ENCODE measurements at places on chromosomes 7 and 10. TPM values are rescaled to one million over a fixed set of nuclear protein-coding genes. Genes with fewer than 3 reads are reported as not detected.

Gene VPS26A
- total RNA-seq: 33.6 TPM

GRCh38 chr10:59234816-59235429 is 58.5 kb downstream of the PHYHIPL start:
- no peak overlapping the region for H3K4me3 ChIP-seq
- H3K36me3 ChIP-seq: no peaks in the 10 kb centered on the region
- no peaks in the 10 kb centered on the region for H3K27me3 ChIP-seq
- DNase-seq: no peak
- H3K27ac ChIP-seq: no peak overlapping the region

DNA sequence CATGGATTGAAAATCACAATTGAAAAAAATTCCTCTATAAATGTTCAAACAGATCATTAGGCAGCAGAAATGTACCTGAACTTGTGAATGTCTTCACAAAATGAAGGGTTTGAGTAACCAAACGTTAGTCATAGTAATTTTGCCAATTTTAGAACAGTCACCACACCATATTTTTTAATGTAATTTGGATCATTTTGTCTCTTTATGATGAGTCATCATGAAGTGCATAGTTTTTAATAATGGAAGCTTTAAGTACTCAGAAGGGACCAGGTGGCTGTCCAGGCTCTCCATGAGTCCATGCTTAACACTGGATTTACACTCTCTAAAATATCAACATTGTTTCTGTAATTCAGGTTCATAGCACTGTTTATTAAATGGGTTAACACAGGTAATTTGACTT is 219.2 kb downstream of the ETV1 start:
- no peaks in the 10 kb centered on the region for H3K27me3 ChIP-seq
- H3K4me1 ChIP-seq: no peaks in the 10 kb centered on the region
- no peak for DNase-seq
- H3K4me3 ChIP-seq: no peak overlapping the region
- H3K36me3 ChIP-seq: no peaks in the 10 kb centered on the region

- no peaks in the 10 kb centered on the region for H3K4me1 ChIP-seq
- no peak overlapping the region for H3K27ac ChIP-seq
- no peak for DNase-seq
- H3K27me3 ChIP-seq: no peaks in the 10 kb centered on the region
- H3K36me3 ChIP-seq: no peaks in the 10 kb centered on the region
- H3K4me3 ChIP-seq: no peak overlapping the region
Observed at GRCh38 chr10:33813415-33813814, 478.9 kb upstream of the NRP1 start.

Gene PTPN12
- total RNA-seq: 106 TPM

DNA sequence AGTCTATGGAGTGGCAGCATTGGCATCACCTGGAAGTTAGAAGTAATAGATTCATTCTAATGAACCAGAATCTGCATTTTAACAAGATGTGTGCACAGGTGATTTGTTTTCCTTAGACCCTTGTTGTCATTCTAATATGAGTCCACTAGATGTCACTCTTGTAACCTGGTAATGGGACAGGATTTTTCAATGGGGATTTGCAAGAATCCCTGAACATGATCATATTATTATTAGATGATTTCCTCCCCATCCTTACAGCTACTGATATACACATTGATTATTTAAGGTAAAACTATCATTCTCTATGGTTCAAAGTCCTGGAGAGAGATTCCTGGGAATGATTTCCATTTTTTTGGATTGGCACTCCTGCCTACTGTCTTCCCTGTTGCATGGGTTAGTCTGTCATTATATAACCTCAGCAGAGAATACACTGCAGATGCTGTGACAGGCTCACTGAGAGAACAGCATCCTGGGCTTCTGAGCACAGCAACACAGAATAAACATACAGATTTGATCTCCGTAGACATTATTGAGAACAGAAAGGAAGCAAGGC is 194.9 kb downstream of the SUGCT start:
- H3K36me3 ChIP-seq: no peaks in the 10 kb centered on the region
- H3K4me1 ChIP-seq: no peaks in the 10 kb centered on the region
- no peak overlapping the region for H3K27ac ChIP-seq
- no peak overlapping the region for H3K4me3 ChIP-seq

GRCh38 chr10:3173171-3173878 is 743 bp upstream of the PITRM1 start:
- H3K4me1 ChIP-seq: peaks cover 15% of the 10 kb centered on the region
- DNase-seq: no peak
- H3K4me3 ChIP-seq: peak overlapping the region; percentile 97
- no peaks in the 10 kb centered on the region for H3K27me3 ChIP-seq
- peak overlapping the region; percentile 90 for H3K27ac ChIP-seq

DNA sequence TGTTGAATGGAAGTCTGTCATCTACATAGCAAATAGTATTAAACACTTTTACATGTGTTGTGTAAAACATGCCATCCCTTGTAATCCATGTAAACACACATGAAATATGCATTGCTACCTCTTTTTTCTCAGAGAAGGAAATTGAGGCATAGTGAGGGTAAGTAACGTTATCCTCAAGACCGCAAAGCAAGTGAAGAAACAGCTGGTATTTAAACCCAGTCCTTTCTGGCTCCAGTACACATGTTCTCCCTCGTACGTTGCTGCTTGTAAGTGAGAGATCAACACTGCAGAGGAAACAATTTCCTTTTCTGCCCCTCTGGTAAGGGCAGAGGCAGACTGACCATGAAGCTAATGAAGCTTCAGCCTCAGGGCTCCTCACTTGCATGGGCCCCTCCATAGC is 28.5 kb downstream of the MAP3K8 start:
- H3K27ac ChIP-seq: no peak overlapping the region
- H3K36me3 ChIP-seq: no peaks in the 10 kb centered on the region
- no peak for DNase-seq

- no peaks in the 10 kb centered on the region for H3K4me1 ChIP-seq
- DNase-seq: no peak
- H3K27me3 ChIP-seq: no peaks in the 10 kb centered on the region
- H3K36me3 ChIP-seq: no peaks in the 10 kb centered on the region
- no peak overlapping the region for H3K4me3 ChIP-seq
Observed at GRCh38 chr10:14474656-14475055, 143.9 kb upstream of the FRMD4A start.

DNA sequence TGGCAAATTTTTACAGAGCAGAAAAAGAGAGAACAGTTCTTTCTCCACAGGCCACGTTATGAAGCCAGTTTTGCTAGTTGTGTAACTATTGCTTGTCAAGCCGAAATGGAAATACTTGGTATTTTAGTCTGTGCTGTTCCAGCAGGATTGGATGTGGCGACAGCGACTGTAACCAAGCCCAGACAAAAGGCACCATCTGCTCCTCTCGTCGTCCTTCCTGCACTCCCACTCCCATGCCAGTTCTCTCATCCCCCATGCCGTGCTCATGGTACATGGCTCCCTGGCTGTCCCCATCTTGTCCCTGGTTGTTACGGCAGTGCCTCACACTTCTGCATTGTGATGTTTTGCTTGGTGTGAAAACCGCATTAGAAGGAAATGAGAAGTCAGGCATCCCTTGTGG is 185.7 kb upstream of the FZD8 start:
- no peak overlapping the region for H3K27ac ChIP-seq
- H3K4me1 ChIP-seq: no peaks in the 10 kb centered on the region
- no peak for DNase-seq
- H3K36me3 ChIP-seq: no peaks in the 10 kb centered on the region
- H3K4me3 ChIP-seq: no peak overlapping the region

Gene NRCAM
- total RNA-seq: 7.9 TPM

- H3K36me3 ChIP-seq: no peaks in the 10 kb centered on the region
- H3K4me3 ChIP-seq: no peak overlapping the region
- no peaks in the 10 kb centered on the region for H3K27me3 ChIP-seq
- no peak overlapping the region for H3K27ac ChIP-seq
Observed at GRCh38 chr7:6440381-6440780, 7.4 kb downstream of the DAGLB start.

GRCh38 chr10:125002423-125003145 is 60.7 kb downstream of the ZRANB1 start:
- H3K27me3 ChIP-seq: no peaks in the 10 kb centered on the region
- H3K4me3 ChIP-seq: no peak overlapping the region
- DNase-seq: no peak

- H3K27me3 ChIP-seq: no peaks in the 10 kb centered on the region
- no peaks in the 10 kb centered on the region for H3K36me3 ChIP-seq
- no peaks in the 10 kb centered on the region for H3K4me1 ChIP-seq
- H3K4me3 ChIP-seq: no peak overlapping the region
Observed at GRCh38 chr10:118374404-118374803, 32.3 kb upstream of the FAM204A start.

Gene EBLN1
- total RNA-seq: not detected

GRCh38 chr10:3277566-3277965 is 105.0 kb upstream of the PITRM1 start:
- H3K4me1 ChIP-seq: no peaks in the 10 kb centered on the region
- H3K27me3 ChIP-seq: no peaks in the 10 kb centered on the region
- no peak overlapping the region for H3K4me3 ChIP-seq

DNA sequence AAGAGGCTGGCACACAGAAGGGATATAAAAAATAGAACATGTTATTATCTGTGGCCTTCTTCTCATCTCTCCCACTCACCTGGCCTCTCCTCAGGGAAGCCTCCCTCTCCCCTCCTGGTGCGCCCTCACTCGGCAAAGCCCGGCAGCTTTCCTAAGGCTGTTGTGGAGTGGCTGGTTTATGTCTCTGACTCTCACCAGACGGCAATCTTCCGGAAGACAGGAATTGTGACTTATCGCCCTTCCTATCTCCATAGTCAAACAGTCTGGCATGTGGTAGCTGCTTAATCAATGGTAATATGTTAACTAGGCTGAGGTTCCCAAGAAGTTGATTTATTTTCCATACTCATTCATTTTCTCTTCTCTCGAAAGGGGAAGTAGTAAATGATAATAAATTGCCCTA is 78.7 kb downstream of the ATXN7L1 start:
- no peak overlapping the region for H3K27ac ChIP-seq
- H3K36me3 ChIP-seq: no peaks in the 10 kb centered on the region
- no peaks in the 10 kb centered on the region for H3K27me3 ChIP-seq
- no peak for DNase-seq

DNA sequence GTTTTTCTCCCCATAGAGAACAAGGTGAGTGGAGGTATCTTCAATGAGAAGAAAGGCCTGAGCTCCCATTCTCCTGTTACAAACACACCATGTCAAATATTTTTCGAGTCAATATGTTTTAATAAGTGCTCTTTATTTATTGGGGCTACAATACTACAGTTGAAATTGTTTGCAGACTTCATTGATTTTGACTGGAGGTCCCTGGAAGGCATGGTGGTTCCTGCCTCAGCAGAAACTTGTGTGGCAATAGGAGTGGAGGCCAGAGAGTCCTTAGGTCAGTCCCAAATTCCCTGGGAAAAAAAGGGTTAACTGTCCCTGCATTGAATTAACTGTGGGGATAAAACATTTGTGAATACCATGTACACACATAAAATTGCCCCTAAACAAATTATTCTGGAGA is 22.7 kb downstream of the KLF6 start:
- peaks cover 49% of the 10 kb centered on the region for H3K4me1 ChIP-seq
- no peak for DNase-seq
- no peak overlapping the region for H3K27ac ChIP-seq
- no peak overlapping the region for H3K4me3 ChIP-seq
- H3K36me3 ChIP-seq: no peaks in the 10 kb centered on the region

- no peak for DNase-seq
- no peaks in the 10 kb centered on the region for H3K36me3 ChIP-seq
- H3K4me1 ChIP-seq: no peaks in the 10 kb centered on the region
- H3K4me3 ChIP-seq: no peak overlapping the region
Observed at GRCh38 chr10:81280497-81281479, 594.2 kb upstream of the NRG3 start.

DNA sequence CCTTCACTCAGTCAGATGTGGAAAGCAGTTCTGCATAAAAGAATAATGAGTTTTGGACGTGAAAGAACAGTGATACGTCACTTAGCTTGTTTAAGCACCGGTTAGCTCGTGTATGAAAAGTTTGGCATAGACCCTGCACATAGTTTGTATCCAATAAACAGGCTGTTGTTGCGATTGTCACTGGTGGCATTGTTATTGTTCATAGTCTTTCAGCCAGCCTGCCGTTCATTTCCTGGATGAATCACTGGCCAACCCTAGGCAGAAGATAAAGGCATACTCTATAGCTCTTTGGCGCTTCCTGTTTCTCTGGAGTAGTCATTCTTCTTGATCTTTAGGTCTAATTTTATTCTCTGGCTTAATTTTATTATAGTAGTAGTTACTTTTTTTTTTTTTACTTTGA is 57.8 kb upstream of the ANKRD30A start:
- no peak overlapping the region for H3K4me3 ChIP-seq
- no peaks in the 10 kb centered on the region for H3K4me1 ChIP-seq
- no peaks in the 10 kb centered on the region for H3K27me3 ChIP-seq
- no peak for DNase-seq
- no peak overlapping the region for H3K27ac ChIP-seq

Gene ASB4
- 0.25 TPM for total RNA-seq

Gene LRRD1
- 0.49 TPM for total RNA-seq

- no peaks in the 10 kb centered on the region for H3K27me3 ChIP-seq
- DNase-seq: no peak
- no peak overlapping the region for H3K4me3 ChIP-seq
- no peak overlapping the region for H3K27ac ChIP-seq
- H3K4me1 ChIP-seq: no peaks in the 10 kb centered on the region
- H3K36me3 ChIP-seq: no peaks in the 10 kb centered on the region
Observed at GRCh38 chr7:81819861-81820260, 50.0 kb upstream of the HGF start.

- H3K27ac ChIP-seq: no peak overlapping the region
- no peaks in the 10 kb centered on the region for H3K4me1 ChIP-seq
- H3K4me3 ChIP-seq: no peak overlapping the region
- DNase-seq: no peak
- H3K27me3 ChIP-seq: no peaks in the 10 kb centered on the region
Observed at GRCh38 chr7:31175672-31176071, 123.6 kb downstream of the ADCYAP1R1 start.

Gene PTTG1IP2
- total RNA-seq: not detected

DNA sequence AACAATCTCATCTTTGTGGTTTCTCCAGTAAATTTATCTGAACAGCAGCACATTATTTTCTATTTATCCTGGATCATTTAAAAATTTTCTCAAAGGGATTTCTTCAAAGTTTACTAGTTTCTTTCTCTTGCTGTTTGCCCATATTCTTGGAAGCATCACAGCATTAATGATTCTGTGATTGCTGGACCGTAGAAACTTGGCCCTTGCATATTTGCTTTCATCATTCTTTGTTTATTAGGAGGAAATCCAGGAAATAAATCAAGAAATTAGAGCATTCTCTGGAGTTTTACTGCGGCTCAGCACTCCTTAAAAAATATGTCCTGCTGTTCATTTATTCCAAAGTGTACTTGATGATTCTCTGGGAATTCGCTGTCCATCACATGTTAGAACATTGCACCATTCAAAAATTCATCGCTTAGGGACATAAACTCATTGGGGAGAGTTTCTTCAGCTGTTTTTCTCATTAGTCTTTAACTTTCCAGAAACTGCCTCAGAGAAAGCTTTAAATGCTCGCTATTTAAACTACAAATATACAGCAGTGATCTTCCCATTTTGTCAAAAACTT is 264.0 kb upstream of the CDC14C start:
- no peaks in the 10 kb centered on the region for H3K4me1 ChIP-seq
- no peak overlapping the region for H3K27ac ChIP-seq
- no peak for DNase-seq
- H3K4me3 ChIP-seq: no peak overlapping the region

All from vagina (tissue), 2 donors.